T-cell (primary cell): ENCODE measurements at places on chromosomes 13 and 19.
A peak's percentile ranks its signal among the peaks of the same experiment; 100 is the strongest.

GRCh38 chr19:4555657-4556561 lies 3.6 kb downstream of the SEMA6B start:
- no peak for DNase-seq

DNA sequence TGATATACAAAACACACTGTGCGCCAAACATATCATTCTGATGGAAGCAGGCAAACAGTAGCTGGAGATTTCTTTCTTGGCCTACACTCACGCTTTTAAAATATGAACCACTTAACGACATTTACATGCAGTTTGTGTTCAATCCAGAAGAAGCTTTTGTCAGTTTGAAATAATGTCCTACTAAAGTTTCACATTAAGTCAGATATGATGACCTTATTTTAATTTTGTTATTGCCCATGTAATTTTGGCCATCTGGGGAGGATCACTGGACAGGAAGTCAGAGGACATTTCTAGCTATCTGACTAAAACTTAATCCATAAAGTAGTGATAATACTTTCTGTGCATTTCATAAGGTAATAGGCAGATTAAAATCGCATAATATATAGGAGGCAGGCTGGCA lies 98.1 kb downstream of the DCLK1 start:
- DNase-seq = no peak

DNA sequence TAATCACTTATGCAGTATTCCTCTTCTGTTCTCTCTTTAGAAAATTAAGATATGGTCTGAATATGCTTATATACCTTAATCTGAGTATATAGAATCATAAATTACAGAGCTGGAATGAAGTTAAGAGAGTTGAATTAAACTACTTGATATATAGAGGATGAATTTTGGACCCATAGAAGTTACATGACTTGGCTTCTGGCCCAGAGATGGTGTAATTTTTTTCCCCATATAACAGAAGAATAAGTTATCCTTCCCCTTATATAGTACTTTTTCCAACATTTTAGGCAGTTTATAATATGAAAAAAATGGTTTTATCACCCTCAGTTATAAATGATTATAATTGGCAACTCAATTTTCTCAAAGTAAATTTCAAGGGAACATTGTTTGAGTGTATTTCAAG lies 616.3 kb downstream of the TBC1D4 start:
- no peak for DNase-seq

DNA sequence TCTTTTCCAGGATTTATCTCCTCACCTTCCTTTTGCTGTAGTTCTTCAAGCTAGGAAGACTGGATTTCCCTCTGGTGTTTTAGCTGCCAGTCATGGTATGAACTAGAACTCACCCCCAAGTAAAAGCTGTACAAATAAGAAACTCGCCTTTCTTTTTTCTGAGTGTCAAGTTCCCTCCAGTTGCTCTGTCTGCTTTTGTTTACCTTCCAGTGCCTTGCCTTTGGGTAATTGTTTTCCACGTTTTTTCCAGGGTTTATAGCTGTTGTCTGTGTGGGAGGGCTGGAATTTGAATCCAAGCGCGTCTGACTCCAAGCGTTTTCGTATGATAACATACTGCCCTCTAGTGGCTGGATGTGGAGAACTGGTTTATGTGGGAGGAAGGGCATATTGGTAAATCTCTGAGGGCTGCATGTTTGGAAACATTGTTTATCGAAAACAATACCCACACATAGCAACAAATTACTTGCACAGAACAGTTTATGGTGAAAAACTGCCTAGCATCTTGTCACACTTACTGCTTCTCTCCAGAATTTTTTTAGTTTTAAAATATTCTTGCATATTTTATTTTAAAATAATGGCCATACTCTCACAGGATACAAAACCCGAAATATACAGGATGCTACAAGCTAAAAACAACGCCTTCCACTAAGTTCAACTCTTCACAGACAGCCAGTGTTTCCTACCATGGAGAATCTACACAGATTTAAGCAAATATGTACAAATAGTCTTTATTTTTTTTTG lies 19.2 kb downstream of the RCN3 start:
- peak; percentile 62 for DNase-seq

DNA sequence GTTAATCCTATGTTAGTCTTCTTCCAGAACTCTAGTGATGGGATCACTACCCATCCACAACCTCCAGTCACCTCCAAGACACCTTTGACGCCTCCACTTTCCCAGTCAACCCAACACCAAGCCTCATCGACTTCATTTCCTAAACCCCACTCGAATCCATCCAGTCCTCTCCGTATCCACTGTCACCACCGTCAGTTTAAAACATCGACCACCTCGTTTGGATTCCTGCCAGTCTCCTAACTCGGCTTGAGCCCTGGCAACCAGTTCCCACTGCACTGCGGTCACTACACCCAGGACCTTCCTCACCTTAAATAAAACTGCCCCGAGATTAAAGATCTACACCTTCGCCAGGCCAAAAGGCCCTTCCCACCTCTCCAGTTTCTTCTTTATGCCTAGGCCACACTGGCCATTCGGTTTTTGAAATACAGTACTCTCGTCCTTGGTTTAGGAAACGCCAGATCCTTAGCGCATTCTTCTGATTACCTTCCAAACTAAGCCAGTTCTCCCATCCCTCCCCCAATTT lies 1.2 kb downstream of the MTIF3 start:
- no peak for DNase-seq

DNA sequence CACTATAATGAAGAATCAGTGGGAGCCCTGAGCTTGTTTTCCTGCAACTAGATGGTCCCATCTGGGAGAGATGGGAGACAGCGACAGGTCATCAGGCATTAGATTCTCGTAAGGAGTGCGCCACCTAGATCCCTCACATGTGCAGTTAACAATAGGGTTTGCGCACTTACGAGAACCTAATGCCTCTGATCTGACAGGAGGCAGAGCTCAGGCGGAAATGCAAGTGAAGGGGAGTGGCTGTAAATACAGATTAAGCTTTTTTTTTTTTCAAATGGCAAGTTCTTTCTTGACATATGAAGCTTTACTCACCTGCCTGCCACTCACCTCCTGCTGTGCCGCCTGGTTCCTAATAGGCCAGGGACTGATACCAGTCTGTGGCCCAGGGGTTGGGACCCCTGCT lies 14.4 kb downstream of the CDC16 start:
- no peak for DNase-seq

DNA sequence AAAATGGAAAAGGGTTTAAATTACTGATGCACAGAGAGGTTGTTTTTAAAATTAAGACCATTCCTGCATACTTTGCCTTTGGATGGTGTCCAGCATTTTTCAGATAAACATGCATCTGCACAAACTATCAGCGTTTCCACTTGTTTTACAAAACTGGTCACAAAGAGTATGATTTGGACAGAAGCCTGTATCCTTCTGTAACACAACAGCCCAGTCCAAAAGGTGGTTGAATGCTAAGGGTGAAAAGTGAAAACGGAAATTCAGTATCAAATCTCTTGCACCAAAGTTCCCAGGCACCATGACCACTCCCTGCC lies 21.7 kb upstream of the DOCK9 start:
- no peak for DNase-seq

DNA sequence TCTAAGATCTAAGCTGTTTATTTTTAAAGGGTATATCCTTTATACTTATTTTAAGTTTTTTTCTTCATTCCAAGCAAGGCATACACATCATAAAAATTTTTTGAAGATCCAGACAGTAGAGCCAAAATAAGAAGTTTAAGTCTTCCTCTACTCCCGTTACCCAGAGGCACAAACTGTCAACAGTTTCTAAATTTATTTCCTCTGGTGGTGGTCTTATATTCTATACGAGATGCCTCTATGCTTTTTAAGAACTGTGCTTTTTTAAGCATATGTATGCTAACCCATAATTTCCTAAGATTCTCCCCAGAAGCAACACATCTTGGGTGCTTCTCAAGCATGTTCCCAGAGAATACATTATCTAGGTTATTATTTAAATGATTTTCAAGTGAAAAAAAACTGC lies 383.6 kb downstream of the COG6 start:
- DNase-seq = no peak

DNA sequence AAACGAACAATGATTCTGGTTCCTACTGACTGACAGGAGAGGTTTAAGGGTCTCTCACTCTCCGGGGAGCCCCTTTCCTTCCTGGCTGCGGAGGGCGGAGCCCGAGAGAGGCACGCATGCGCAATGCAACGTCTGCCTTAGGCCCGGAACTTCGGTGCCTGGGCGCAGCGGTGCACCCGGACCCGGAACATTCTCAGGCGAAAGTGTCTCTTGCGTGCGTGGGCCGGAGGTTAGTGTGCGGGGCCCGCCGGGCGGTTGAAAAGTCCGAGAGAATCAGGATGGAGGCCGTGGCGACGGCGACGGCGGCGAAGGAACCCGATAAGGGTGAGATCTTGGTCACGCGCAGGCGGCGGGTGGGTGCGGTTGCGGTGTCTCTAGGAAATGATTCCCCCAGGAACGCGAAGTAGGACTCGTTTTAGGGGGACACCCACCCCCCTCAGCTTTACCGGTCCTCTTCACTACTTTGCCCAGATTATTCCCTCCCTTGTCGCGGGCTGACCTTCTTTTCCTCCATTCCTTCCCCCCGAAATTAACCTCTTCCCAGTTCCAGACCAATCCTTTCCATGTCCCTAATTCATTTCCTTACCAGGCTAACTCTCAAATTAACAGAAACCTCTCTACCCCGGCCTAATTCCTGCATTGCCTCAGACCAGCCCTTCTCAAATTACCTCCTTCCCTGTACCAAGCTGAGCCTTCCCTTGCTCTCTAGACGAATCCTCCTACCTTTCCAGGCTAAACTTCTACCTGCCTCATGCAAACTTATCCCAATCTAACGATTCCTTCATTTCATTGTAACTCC lies at the start of gene CCDC97:
Gene CCDC97, plus strand, starts transcription at position 140 of the 799 bp plus-strand sequence. Its CDS starts 139 bp downstream, at position 279.
- peak; percentile 79 for DNase-seq

- DNase-seq = no peak
Measured at GRCh38 chr19:8552810-8553209, 24.4 kb downstream of the MYO1F start.

DNA sequence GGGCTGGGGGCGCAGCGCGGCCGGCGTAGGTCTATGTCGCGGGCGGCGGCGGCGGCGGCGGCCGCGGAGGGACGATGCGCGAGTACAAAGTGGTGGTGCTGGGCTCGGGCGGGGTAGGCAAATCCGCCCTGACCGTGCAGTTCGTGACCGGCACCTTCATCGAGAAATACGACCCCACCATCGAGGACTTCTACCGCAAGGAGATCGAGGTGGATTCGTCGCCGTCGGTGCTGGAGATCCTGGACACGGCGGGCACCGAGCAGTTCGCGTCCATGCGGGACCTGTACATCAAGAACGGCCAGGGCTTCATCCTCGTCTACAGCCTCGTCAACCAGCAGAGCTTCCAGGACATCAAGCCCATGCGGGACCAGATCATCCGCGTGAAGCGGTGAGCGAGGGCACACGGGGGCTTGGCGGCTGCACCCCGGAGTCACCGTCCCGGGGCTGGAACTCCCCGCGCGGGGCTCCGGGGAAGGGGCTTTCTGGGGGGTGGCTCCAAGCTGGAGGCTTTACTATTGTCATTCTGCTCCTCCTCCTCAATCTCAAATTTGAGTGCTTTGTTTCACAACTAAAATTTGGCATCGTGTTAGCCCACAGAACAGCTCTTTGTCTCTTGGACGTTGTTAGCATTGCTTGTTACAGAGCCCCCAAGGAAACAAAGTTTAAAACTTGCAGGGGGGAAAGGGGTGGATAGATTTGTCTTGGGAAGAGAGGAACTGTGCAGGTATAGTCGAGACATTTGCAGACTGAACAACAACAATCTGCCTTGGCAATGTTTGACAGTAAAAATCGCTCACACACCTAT lies 630 bp downstream of the RAP2A start:
- peak; percentile 35 for DNase-seq

DNA sequence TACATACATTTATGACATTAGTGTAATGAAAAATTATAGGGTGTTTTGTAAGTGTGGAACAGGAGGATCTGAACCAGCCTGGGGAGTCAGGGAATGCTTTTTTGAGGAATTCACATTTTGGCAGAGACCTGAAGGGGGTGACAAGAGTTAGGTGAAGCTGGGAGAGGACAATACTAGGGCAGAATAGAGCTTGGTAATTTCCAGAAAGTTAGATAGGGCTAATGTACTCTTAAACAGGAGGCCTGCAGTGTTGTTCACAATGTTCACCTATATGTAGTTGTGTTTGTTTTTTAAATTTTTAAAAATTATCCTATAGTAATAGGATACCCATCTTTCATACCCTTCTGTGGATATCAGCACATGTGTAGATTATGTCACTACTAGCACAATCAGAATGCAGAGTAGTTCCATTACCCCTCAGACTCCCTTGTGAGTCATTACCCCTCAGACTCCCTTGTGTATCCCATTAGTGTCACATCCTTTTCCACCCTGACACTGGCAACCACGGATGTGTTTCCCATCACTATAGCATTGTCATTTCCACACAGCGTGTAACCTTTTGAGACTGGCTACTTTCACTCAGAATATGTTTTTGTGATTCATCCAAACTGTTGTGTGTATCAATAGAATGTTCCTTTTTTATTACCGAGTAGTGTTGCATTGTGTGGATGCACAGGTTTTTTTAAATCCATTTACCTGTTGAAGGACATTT lies 43.1 kb downstream of the PCCA start:
- DNase-seq = no peak

GRCh38 chr13:47168066-47168465 lies 271.2 kb upstream of the HTR2A start:
- no peak for DNase-seq

- DNase-seq = no peak
Measured at GRCh38 chr13:93867481-93867880, 612.0 kb downstream of the DCT start.

- DNase-seq = peak; percentile 43
Measured at GRCh38 chr19:9205501-9206113, 13.8 kb downstream of the OR7D4 start.

GRCh38 chr13:84130495-84131114 lies 248.3 kb upstream of the SLITRK1 start:
- DNase-seq = no peak

- no peak for DNase-seq
Measured at GRCh38 chr19:11180346-11180745, 17.0 kb downstream of the KANK2 start.

GRCh38 chr13:40343550-40344269 lies 322.7 kb downstream of the FOXO1 start:
- no peak for DNase-seq

DNA sequence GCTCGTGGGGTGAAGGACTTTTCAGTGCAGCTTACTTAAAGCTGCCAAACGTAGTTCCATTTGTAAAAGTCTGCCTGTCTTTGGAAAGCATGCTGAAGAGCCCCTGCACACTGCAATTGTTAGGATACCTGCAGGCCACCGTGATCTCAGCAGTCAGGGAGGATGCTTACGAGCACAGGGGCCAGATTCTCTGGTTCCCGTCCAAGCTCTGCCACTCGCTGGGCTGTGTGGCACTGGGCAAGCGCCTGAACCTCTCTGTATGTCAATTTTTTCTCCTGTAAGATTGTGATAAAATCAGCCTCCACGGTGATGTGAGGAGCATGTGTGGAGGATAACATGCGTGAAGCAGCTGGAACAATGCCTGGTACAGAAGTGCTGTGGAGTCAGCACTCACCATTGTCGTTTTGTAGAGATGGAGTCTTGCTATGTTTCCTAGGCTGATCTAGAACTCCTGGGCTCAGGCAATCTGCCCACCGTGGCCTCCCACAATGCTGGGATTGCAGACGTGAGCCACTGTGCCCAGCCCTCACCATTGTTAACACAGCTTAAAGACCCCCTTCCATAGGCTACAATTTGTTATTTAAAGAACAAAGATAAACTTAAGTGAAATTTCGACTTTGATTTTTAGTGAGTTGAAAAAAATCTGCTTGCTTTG lies 3.5 kb downstream of the ADPRHL1 start:
- DNase-seq = no peak
